ENCODE measurements at places on chromosomes 3 and 15.

DNA sequence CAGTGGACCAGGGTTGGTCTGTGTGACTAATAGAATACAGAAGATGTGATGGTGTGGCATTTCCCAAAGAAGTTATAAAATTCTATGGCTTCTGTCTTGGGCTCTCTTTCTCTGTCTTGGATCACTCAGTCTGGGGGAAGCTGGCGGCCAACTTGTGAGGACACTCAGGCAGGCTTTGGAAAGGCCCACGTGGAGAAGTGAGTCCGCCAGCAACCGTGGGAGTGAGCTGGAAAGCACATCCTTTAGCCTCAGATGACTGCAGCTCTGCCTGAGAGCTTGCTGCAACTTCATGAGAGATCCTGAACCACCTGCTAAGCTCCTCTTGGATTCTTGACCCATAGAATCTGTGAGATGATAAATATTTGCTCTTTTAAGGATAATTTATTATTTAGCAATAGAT is 72.0 kb upstream of the RASGRP1 start:
- H3K36me3 ChIP-seq, result no peaks in the 10 kb centered on the region
- peak; percentile 31 for DNase-seq
- H3K27me3 ChIP-seq, result peaks cover 2% of the 10 kb centered on the region
- no peaks in the 10 kb centered on the region for H3K4me1 ChIP-seq

GRCh38 chr15:28975766-28976179 is 90.0 kb downstream of the APBA2 start:
- no peaks in the 10 kb centered on the region for H3K36me3 ChIP-seq
- no peak for DNase-seq
- no peak overlapping the region for H3K4me3 ChIP-seq
- no peaks in the 10 kb centered on the region for H3K4me1 ChIP-seq

DNA sequence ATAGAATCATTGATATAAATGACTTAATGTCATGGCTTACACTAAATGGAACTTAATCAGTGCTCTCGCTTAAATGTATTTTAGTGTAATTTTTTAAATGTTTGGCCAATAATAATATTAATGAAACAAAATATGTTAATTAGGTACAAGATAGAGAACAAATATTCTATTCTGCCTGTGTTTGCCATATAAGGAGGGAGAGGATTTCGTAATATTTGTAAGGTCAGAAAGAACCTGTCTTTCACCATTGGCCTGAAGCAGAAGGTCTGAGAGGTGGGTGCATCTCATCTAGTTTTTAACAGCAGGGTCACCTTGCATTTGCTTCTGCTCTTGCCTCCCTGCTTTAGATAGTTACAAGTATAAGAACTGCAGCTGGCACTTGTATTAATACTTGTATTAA is 2.5 kb downstream of the GPR87 start:
- H3K4me1 ChIP-seq, result no peaks in the 10 kb centered on the region
- H3K36me3 ChIP-seq, result no peaks in the 10 kb centered on the region
- DNase-seq, result no peak

- no peak for DNase-seq
- H3K36me3 ChIP-seq, result no peaks in the 10 kb centered on the region
- H3K27ac ChIP-seq, result no peak overlapping the region
- no peak overlapping the region for H3K4me3 ChIP-seq
- no peaks in the 10 kb centered on the region for H3K27me3 ChIP-seq
Observed at GRCh38 chr3:163946785-163947184, 1131.5 kb downstream of the SI start.

DNA sequence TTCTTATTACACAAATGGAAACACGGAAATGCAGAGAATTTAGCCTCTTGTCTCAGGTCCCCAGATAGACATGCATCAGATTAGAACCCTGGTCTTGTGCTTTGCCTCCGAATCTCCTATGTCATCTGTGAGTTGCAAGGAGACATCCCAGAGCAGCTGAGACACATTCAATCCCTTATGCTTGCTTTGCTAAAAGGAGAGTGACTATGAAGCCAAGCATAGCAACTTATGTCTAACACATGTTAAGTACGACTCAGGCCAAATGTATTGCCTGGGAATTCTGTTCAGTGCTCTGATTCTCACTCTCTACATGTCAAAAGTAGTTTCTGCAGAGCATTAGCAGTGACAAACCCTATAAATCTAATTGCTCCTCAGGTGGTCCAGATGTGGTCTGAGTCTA is 30.6 kb upstream of the LRRC3B start:
- H3K27ac ChIP-seq, result no peak overlapping the region
- H3K4me3 ChIP-seq, result no peak overlapping the region
- no peaks in the 10 kb centered on the region for H3K27me3 ChIP-seq
- no peaks in the 10 kb centered on the region for H3K4me1 ChIP-seq
- no peak for DNase-seq

- DNase-seq, result no peak
- peak overlapping the region; percentile 76 for H3K27ac ChIP-seq
- H3K4me3 ChIP-seq, result no peak overlapping the region
- no peaks in the 10 kb centered on the region for H3K27me3 ChIP-seq
Observed at GRCh38 chr15:99728916-99729315, 4.3 kb downstream of the LYSMD4 start.

GRCh38 chr3:40173227-40173721 is 136.2 kb upstream of the EIF1B start:
- no peak overlapping the region for H3K27ac ChIP-seq
- H3K4me1 ChIP-seq, result peaks cover 15% of the 10 kb centered on the region
- no peak for DNase-seq
- no peak overlapping the region for H3K4me3 ChIP-seq

GRCh38 chr15:73751511-73751898 is 1.6 kb downstream of the INSYN1 start:
- no peak for DNase-seq
- H3K27ac ChIP-seq, result no peak overlapping the region
- H3K27me3 ChIP-seq, result no peaks in the 10 kb centered on the region
- peaks cover 6% of the 10 kb centered on the region for H3K4me1 ChIP-seq

GRCh38 chr3:126300001-126300760 is 57.0 kb downstream of the KLF15 start:
- no peak overlapping the region for H3K4me3 ChIP-seq
- DNase-seq, result no peak
- no peak overlapping the region for H3K27ac ChIP-seq
- no peaks in the 10 kb centered on the region for H3K36me3 ChIP-seq
- H3K4me1 ChIP-seq, result no peaks in the 10 kb centered on the region
- H3K27me3 ChIP-seq, result no peaks in the 10 kb centered on the region

GRCh38 chr3:45688194-45688881 is 858 bp upstream of the SACM1L start:
- H3K27me3 ChIP-seq, result no peaks in the 10 kb centered on the region
- peaks cover 14% of the 10 kb centered on the region for H3K36me3 ChIP-seq
- H3K4me1 ChIP-seq, result peaks cover 33% of the 10 kb centered on the region
- no peak for DNase-seq

GRCh38 chr3:78496501-78496900 is 1271.3 kb downstream of the ROBO1 start:
- no peaks in the 10 kb centered on the region for H3K36me3 ChIP-seq
- H3K27ac ChIP-seq, result no peak overlapping the region
- no peak overlapping the region for H3K4me3 ChIP-seq
- no peaks in the 10 kb centered on the region for H3K27me3 ChIP-seq
- H3K4me1 ChIP-seq, result no peaks in the 10 kb centered on the region

DNA sequence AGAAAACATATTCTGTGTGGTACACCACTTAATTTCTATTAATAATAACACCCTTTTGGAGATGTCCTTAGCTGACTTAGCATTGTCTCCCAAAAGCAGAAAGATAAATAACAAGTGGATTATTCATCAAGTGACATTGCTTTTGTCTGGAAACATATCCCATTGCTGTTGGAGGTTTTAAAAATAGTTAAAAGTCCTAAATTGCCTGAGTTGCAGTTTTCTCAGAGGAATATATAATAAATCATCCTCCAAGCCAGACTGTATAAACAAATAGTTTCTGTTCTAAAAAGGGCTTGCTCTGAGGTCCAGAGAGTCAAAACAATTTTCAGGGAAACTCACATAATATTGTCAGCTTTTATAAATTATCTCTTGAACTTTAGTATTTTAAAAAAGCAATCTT is 60.4 kb upstream of the CD96 start:
- no peaks in the 10 kb centered on the region for H3K27me3 ChIP-seq
- H3K27ac ChIP-seq, result no peak overlapping the region

GRCh38 chr3:187986514-187986934 is 167.4 kb upstream of the LPP start:
- no peaks in the 10 kb centered on the region for H3K36me3 ChIP-seq
- no peaks in the 10 kb centered on the region for H3K27me3 ChIP-seq
- DNase-seq, result peak; percentile 48
- no peak overlapping the region for H3K4me3 ChIP-seq
- peak overlapping the region; percentile 47 for H3K27ac ChIP-seq
- H3K4me1 ChIP-seq, result peaks cover 21% of the 10 kb centered on the region

- peaks cover 14% of the 10 kb centered on the region for H3K36me3 ChIP-seq
- H3K27ac ChIP-seq, result no peak overlapping the region
- H3K4me3 ChIP-seq, result peak overlapping the region; percentile 65
- no peak for DNase-seq
- no peaks in the 10 kb centered on the region for H3K4me1 ChIP-seq
Observed at GRCh38 chr15:39583596-39584265, 2.9 kb downstream of the THBS1 start.

- no peaks in the 10 kb centered on the region for H3K27me3 ChIP-seq
Observed at GRCh38 chr15:87681104-87681503, 575.4 kb downstream of the NTRK3 start.

DNA sequence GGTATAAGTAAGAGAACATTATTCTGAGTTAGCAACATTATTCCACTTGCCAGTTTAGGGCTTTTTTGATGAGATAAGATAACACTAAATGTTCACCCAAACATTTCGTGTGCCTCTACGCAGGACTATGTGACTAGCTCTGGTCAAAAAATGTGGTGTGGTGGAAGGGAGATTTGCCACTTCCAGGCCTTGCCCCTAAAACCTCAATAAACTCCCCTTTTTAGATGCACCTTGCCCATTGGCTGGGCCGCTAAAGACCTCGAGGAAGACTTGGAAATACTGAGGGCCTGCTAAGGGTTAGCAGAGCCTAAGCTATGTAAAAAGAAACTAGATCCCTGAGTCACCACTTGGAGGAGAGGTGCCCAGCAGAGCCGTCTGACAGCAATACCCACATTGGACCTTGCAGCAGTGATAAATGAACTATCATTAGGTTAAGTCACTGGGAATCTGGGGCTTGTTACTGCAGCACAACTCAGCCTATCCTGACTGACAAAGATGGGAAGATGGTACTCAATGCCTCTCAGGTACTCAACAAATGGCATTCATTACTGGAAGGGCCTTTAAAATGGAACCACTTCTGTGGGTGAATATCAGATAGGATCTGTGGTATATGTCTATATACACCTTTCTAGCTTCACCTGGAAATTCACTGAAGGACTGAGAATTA is 331.5 kb upstream of the TLE3 start:
- DNase-seq, result no peak
- no peak overlapping the region for H3K4me3 ChIP-seq
- H3K4me1 ChIP-seq, result no peaks in the 10 kb centered on the region
- H3K36me3 ChIP-seq, result no peaks in the 10 kb centered on the region
- no peaks in the 10 kb centered on the region for H3K27me3 ChIP-seq
